Aorta (tissue), 5 donors: ENCODE measurements at places on chromosomes 6 and 20.

- no peak for DNase-seq
Measured at GRCh38 chr20:9112541-9113515, 43.9 kb downstream of the PLCB4 start.

GRCh38 chr6:16240589-16241320 lies 2.4 kb downstream of the GMPR start:
- DNase-seq = no peak

DNA sequence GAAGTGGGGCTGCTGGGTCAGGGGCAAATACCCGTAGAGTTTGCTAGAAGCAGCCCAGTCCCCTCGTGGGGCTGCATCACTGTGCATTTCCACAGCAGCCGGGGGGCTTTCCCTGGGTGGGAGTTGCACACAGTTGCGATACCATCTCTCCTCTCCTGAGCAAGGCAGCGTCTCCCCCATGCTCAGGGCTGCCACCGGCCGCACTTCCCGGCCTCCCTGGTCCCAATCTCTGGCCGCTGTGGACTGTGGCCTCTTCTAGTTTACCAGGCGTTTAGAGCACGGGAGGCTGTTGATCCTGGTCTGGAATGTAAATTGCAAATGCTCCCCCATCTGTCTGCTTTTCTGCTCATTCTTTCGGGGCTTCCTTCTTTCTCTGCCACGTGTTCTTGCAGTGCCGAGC lies 31.1 kb downstream of the OSBPL2 start:
- DNase-seq = no peak

DNA sequence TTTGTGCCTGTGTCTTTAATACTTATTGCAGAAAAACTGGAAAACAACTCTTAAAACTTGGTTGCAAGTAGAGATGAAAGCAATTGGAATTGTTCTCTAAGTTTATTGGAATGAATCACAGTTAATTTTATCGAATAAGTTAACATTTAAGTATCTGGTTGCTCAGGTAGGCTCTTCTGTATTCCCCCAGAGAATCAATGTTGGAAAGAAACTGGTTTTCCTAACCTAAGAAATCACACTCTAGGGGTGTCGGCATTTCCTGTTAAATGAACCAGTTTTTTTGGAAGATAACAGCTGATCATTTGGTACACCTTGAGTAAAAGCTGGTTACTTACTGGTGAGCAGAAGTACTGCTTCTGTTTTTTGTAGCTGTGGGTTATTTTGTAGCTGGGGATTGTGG lies 5.2 kb downstream of the TFAP2C start:
- DNase-seq = no peak

- DNase-seq = no peak
Measured at GRCh38 chr20:42531508-42531961, 658.2 kb downstream of the PTPRT start.

DNA sequence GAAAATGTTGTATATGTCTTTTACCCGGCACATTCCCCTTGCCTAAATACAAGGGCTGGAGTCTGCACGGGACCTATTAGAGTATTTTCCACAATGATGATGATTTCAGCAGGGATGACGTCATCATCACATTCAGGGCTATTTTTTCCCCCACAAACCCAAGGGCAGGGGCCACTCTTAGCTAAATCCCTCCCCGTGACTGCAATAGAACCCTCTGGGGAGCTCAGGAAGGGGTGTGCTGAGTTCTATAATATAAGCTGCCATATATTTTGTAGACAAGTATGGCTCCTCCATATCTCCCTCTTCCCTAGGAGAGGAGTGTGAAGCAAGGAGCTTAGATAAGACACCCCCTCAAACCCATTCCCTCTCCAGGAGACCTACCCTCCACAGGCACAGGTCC lies 11.3 kb upstream of the MAPRE1 start:
- no peak for DNase-seq

DNA sequence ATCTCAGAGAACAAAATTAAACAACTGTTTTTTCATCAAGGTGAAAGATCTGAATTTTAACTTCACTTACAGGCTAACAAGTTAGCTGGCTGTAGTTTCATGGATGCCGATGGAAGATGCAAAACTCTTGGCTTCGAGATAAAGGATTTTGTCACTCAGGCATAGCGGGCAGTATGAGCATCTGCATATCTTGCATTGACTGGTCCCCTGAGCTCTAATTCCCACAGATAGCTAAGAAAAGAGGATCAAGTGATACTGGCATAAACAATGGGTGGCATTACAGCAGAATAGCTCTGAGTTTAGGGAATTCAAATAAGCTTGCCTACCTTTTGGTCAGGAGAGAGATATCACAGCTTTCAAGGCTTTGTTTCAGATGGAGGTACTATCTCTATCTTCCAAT lies 1.8 kb upstream of the CLVS2 start:
- DNase-seq = no peak

GRCh38 chr6:56851074-56851473 lies 103.8 kb upstream of the BEND6 start:
- no peak for DNase-seq

GRCh38 chr6:156776840-156777576 lies at the start of gene ARID1B:
Gene ARID1B (plus strand): TSS chr6:156777378. CDS start chr6:156777681, 303 bp downstream.
- peak; percentile 88 for DNase-seq

DNA sequence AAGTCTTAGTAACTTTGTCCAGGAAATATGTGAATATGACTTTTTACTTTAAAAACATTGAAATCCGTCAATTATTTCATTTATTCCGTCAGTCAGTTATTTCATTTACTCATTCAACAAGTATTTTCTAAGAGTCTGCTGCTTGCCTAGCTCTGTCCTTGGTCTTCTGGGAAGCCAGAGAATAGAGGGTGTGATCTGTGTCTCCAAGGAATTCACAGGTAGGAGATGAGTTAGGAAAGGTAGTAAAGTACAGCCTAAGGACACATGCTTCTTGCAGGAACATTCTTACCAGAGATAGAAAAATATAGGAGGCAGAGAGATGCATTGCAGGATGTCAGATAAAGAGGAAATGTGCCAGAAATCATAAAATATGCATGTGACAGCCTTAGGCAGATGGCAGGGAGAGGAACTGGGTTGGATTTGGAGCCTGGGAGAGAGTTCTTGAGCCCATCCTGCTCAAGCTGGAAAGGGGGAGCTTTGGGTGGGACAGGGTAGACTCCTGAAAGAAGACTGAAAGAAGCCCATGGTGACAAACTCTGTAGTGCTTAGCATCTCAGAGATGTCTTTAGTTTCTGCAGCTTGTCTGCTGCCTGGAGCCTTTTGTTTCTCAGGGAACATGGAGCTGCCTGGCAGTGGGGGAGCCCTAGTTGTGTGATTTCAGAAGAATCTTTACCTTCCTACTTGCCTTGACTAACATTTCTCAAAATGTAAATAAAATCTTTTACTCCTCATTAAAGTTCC lies 3.5 kb downstream of the SH3BGRL2 start:
- DNase-seq = no peak

DNA sequence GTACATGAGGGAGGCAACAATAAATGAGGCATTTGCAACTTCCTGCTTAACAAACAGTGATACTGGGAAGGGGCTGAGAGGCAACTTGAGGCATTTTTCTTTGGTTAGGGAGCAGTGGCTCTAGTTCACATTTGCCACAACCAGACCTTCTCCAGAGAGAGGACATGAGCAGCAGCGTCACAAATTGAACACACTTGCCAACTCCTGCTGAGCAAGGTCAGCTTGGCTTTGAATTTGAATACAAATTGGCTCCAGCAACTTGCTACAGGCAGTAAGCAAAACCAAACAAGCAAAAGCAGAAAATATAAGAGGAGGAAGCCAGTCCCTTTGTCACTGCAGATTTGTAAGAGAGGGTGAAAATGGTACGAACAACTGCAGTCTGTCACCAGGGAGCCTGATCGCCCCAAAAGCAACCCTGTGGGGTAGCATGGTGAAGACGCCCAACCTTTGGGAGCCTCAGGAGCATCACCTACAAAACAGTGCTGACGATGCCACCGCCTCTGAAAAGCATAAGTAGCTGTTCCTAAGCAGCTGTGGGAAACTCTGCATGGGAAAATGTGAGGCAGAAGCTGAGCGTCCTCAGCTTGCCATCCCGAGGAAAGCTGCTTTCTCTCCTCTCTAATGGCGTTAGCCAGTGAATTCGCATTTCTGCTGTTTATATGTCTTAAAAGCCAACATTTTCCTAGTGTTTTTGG lies 378.7 kb downstream of the RNGTT start:
- DNase-seq = no peak

DNA sequence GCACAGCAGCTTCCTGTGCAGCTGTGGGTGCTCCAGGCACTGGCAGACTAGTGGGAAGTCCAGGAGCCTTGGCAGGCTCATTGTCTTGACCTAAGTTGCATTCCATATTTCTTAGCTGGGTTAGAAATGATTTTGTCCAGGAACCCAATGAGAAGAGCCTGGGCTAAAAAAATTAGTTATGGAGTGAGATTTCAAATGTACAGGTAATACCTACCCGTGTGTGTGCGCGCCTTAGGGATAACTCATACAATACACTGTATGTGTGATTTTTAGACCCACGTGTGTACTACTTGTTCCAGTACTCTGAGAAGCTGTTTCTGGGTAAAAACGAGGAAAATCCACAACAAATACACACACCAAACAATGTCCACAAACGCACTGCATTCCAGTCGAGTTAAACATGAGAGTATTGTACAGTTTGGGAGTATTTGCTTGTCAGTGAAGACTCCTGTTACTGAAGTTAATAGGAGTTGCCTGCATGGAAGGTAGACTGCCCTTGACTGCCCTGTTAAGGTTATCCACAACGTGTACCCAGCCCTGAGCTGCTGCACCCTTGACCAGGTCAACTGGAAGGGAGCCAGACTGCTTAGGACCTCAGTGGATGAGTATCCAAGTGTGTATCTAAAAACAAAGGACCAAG lies 1.4 kb downstream of the PAQR8 start:
- DNase-seq = no peak

- no peak for DNase-seq
Measured at GRCh38 chr6:136720045-136720770, 72.1 kb downstream of the MAP3K5 start.

DNA sequence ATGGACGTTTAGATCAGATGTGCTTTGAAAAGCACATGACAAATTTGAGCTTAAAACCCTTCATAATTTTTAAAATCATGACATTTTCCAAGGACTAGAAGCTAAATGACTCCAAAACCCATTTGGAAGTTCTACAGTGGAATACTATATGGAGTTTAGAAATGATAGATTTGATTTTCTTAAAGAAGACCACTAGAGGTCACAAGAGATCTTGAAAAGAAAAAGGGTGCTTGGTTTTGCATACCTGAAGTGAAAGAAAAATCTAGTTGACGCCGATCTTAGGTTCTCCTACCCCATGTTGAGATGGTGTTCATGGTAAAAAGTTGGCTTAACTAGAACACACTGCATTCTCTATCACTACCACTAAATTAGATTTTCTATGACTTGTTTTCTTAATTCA lies 31.5 kb downstream of the CFAP61 start:
- DNase-seq = no peak

DNA sequence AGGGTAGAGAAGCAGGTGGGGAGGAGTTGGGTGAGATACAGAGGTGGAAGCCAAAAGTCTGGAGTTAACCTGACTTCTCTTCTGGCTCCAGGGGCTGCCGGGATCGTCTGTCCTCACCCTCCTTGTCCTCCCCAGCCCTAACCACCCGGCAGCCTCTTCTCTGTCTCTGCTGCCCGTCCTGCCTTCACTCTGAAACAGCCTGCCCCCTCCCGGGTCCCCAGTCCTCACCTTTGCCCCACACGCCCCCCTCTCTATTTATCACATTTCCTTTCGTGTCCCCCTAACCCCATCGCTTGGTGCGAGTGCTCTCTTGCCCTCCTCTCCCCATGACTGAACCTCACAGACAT lies 5.7 kb downstream of the RING1 start:
- no peak for DNase-seq

GRCh38 chr6:149501768-149502167 lies 17.0 kb upstream of the ZC3H12D start:
- DNase-seq = no peak

DNA sequence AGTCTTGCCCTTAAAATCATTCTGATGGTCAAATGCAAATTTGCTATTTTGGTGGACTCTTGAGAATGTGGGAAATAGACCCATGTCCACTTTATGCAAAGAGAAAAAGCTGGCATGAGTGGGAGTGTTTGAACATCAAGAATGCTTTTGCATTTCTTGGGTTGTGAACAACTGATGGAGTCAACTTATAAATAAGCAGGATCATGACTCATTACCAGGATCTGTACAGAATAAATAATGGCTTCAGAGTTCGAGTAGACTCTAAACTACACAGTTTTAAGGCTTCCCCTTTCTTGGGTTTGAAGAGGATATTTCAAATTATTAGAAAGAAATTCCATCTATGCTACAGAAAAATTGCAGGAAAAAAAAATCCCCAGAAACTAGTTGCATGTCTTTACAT lies 195.5 kb downstream of the EYA4 start:
- no peak for DNase-seq

- DNase-seq = no peak
Measured at GRCh38 chr20:49540232-49540620, 27.7 kb downstream of the PTGIS start.

GRCh38 chr20:2093883-2094282 lies 7.7 kb upstream of the STK35 start:
- no peak for DNase-seq

DNA sequence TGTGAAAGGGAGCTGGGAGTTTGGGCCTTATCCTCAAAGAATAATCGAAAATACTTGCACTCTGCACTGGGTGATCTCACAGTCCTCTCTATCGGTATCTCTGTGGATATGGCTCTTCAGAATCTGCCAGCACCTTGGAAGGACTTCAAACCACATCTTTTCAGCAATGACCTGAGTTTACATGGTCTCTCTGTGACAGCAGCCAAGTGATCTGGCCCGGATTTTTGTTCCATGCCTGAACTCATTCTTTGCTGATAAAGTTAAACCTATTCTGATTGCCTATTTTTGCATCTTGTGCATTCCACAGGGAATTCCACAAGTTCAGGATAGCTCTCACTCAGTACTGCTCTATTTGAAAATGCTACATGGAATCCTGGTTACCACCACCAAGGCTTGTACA lies 98.9 kb downstream of the HDGFL1 start:
- no peak for DNase-seq

DNA sequence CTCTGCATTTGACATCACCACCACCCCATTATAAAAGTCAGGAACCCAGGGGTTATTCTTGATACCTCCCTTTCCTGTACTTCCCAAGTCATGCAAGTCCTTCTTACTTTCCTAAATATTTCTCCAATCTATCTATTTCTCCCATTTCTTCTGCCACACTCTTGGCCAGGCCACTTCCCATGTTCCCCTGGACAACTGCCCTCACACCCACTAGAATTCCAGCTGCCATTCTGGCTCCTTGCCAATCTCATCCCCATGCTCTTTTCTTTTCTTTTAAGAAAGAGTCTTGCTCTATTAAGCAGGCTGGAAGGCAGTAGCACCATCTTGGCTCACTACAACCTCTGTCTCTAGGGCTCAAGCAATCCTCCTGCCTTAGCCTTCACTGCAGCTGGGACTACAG lies 15.2 kb downstream of the DEFB132 start:
- no peak for DNase-seq

DNA sequence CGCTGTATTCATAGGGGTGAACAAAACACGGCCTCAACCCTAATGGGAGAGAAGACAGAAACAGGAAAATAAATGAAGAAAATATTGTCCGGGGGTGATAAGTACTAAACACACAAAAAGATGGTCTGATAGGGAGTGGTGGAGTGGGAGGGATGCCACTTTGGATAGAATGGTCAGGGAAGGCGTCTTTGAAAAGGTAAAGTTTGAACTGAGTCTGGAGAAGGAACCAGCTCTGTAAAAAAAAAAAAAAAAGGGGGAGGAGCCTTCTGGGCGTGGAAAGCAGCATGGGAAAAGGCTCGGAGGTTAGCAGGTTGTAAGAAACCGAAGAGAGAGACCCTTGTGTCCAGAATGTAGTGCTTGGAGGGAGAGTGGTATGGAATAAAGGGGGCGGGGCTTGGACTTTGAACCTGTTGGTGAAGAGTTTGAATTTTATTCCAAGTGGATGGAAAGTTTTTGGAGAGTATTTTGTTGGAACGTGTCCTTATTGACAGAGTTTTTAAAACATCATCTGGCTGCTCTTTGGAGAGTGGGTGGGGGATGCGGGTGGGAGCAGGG lies 1.8 kb downstream of the CHMP4B start:
- no peak for DNase-seq
